ENCODE measurements at places on chromosomes 4 and X.

DNA sequence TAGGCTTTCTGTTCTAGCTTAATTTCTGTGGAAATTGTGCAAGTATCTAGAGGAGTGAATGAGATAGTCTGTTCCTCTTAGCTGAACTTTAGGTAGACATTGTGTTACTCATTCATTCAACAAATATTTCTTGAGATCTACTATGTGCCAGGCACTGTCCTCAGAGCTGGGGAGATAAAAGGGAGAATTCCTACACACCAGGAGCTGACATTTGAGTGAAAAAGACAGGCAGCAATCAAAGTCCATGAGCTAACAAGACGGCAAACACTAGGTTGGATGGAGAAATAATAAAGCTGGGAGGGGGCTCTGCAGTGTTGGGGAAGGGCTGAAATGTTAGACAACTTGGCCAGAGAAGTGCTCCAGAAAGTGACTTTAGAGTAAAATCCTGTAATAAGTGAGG is 80.1 kb downstream of the MED28 start:
- no peak for DNase-seq

GRCh38 chr4:17531538-17532285 is 16.7 kb downstream of the CLRN2 start:
- no peak for DNase-seq

DNA sequence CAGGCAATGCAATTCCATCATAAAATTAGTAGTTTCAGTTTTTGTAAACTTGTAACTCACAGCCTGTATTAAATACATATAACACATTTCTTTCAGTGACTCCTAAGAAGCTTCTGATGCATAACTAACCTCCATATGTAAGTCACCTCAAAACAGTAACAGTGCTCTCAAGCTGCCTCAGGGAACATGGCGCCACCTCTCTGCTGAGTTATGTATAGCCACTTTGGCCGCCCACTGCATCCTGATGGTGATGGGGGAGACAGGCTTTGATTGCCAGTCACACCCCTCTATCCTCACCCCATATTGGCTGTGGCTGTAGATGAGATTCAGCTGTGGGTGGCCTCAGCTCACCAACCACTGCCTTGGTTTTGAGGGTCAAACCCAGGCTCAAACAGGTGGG is 54.3 kb downstream of the LRBA start:
- DNase-seq = no peak

- no peak for DNase-seq
Observed at GRCh38 chrX:129108936-129109335, 414.4 kb downstream of the SMARCA1 start.

DNA sequence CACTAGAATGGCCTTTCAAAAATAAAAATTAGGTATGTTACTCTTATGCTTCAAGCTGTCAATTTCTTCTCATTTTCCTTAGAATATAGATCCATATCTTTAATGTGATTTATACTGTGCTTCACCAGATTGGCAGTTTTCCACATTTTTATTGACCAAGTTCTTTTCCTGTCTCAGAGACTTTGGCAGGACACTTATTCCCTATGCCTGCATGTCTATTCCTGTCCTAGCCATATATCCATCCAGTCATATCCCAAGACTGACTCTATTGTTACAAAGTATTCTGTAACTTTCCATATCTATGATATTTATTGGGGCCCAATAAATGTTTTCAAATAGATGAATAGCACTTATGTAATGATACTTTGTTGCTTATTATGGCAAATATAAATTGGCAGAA is 450.7 kb downstream of the GASK1B start:
- DNase-seq = no peak

DNA sequence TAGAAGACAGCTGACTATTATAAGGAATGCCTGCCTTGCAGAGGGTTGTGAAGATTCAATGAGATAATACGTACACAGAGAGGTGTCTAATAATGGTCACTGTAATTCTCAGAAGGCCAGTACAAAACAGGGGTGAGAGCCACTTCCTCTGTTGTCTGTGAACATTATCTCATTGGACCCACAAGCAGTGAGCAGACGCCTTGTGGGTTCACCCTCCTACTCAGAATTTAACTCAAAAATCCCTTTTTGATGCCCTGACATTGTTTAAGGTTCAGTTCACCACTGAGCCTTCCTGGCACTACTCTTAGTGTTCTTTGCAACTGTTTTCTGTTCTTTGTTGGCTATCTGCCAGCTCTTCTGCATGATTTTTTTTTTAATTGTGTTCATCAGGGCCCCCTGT is 467.4 kb downstream of the BCOR start:
- DNase-seq = no peak

- no peak for DNase-seq
Observed at GRCh38 chr4:16154451-16154850, 70.6 kb upstream of the PROM1 start.

- no peak for DNase-seq
Observed at GRCh38 chrX:13123857-13124345, 79.5 kb upstream of the FAM9C start.

DNA sequence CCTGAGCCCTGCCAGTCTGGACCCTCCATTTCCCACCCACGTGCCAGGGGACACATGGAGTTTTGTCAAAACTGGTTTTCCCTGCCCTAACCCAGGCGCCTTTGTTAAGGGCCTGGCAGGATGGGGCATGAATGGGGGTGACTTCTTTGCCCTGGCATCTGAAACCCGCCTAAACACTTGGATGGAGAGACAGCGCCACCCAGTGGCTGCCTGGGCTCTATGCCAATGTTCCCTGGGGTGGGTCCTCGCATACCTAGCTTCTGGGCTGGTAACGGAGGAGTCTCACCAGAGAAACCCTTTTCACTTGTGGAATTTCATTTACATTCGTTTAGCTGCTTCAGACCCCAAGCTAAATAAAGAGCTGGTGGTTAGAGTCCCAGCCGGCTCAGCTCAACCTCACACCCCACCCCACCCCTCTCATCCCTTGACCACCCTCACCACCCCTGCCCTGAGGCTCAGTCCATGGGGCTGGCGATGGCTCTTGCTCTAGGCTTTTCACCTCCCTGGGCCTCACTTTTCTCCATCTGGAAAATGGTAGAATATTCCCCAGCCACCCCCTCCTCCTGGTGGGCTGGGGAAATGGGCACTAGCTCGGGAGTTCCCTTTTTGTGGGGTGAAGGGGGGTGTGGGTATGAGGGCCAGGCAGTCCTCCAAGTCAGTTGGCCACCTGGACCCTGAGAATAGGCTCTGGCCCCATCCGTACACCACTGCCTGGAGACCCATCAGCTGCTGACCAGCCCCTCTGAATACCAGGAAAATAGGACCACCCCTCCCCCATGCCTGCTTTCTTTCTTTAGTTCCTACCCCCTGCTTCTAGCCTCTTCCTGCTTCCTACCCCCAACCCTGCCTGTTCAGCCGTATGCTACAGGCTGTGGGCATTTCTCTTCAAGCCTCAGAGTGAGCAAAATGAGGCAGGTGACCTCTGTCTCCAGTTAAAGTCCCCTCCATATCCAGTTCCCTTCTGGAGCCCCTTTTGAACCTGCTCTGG is 57.1 kb upstream of the PJA1 start:
- peak; percentile 79 for DNase-seq

All from left hindlimb (tissue), 1 donor.